ENCODE measurements at places on chromosomes 12 and 14. TPM values are rescaled to one million over a fixed set of nuclear protein-coding genes. Genes with fewer than 3 reads are reported as not detected.

- no peak for DNase-seq
Observed at GRCh38 chr12:24661657-24662096, 287.2 kb downstream of the BCAT1 start.

GRCh38 chr14:95557832-95558231 lies 23.0 kb downstream of the GLRX5 start:
- DNase-seq = no peak

- DNase-seq = no peak
Observed at GRCh38 chr14:61444215-61444768, 122.9 kb downstream of the PRKCH start.

- DNase-seq = no peak
Observed at GRCh38 chr12:113889891-113890581, 76.1 kb downstream of the RBM19 start.

DNA sequence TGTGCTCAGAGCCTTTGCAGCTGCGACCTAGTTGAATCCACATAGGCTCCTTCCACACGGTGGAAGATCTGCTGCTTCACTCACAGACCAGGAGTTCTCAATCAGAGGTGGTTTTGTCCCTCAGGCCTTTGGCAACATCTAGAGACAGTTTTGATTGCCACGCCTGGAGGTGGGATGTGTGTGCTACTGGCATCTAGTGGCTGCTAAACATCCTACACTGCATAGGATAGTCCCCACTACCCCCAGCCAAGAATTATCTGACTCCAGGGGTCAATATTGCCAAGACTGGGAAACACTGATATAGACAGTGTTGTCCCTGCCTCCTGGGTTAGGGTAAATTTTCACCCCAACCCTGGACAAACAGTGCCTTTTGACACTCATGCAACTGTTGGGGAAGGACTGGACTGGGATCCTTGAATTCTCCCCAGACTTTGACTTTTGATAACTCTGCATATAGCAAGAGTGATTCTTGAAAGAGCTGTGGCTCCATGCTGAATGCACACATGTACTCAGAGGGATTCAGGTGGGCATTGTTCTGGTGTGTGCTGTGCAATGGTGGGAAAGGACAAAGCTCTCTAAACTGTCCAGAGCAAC lies 39.8 kb downstream of the BAZ2A start:
- no peak for DNase-seq

- DNase-seq = no peak
Observed at GRCh38 chr14:61555056-61555838, 140.1 kb upstream of the HIF1A start.

DNA sequence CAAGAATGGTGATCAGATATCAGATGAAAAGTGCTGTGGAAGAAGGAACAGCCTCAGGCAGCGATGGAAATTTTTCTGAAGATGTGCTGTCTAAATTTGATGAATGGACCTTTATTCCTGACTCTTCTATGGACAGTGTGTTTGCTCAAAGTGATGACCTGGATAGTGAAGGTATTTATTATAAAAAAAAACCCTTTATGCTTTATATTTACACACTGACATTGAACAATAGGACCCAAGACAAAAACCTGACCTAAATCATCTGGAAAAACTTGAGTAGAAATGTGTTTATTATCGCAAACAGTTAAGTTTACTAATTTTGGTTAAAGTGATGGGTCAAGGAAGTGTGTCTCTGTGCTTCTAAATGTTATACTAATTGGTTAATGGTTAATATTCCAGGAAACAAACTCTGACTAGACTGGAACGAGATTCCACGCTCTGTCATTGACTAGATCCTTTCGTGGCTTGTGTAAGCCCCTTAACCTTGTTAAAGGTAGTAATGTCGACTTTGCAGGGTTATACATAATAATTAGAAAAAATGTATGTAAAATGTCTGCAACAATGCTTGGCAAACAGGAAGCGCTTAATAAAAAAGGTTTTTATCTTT lies 62.7 kb downstream of the LRRK2 start:
- DNase-seq = no peak

- no peak for DNase-seq
Observed at GRCh38 chr14:105665247-105665950, 139.0 kb downstream of the TMEM121 start.

GRCh38 chr14:83714151-83714550 lies 1815.8 kb upstream of the FLRT2 start:
- DNase-seq = no peak

DNA sequence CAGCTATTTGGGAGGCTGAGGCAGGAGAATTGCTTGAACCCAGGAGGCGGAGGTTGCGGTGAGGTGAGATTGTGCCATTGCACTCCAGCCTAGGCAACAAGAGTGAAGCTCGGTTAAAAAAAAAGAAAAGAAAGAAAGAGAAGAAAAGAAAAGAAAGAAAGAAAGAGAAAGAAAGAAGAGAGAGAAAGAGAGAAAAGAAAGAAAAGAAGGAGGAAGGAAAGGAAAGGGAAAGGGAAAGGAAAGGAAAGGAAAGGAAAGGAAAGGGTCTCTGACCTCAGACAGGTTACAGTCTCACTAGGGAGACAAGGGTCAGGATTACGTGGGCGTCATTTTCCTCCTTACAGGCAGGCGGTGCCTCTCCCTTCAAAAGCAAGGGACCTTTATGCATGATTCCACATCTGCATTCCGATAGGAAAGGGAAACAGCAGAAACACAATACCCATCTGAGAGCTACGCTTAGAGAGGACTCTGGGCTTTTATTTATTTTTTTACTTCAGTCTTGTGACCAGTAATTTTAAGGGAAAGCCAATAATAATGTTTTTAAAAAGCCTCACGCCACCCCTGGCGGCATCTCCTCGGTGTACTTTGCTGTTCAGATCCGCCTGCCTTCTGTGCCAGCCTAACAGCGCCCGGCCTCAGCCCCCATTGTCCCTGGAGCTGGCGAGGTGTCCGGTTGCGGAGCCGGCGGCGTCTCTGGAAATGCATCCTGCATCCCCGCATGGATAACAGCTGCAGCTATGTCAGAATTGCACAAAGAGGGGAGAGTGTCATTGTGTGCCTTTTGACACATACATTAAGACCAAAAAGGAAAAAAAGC lies 945 bp upstream of the HIP1R start:
- peak; percentile 57 for DNase-seq

- no peak for DNase-seq
Observed at GRCh38 chr12:2754208-2754607, 40.6 kb upstream of the FKBP4 start.

DNA sequence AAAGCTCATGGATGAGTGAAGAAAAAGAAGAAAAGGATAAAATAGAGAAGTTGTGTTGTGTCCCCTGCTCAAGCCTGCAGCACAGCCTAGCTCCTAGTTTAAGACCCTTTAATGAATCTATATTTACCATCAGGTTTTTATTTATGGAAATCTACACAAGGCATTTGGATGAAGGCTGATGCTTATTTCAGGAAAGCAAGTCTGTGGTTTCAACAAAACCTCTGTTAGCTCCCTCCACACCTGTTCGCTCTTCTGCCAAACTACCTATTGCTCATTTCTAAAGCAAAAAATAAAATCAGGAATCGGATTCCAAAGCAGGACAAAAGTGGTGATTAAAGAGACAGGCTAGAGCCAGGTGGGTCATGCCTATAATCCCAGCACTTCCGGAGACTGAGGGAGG lies 18.9 kb upstream of the MAP3K9 start:
- DNase-seq = no peak

GRCh38 chr14:34981743-34982420 lies 910 bp upstream of the SRP54 start:
- peak; percentile 24 for DNase-seq

DNA sequence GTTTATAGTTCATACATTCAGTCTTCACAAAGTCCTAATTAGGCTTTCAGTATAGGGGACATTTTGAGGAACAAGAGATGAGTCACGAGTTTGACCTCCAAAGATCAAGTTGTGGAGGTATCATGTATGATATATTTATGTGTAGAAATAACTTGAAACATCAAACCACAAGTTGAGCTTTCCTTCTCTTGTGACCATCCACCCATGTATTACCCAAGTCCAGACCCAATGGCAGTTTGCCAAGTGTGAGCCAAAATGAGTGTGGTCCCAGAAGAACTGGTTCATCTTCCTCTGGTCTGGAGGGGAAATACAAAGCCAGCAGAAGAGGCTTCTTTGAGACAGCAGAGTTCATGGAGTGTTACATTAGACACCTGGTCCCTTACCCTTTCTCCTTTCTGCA lies 104.9 kb downstream of the ATP23 start:
- no peak for DNase-seq

DNA sequence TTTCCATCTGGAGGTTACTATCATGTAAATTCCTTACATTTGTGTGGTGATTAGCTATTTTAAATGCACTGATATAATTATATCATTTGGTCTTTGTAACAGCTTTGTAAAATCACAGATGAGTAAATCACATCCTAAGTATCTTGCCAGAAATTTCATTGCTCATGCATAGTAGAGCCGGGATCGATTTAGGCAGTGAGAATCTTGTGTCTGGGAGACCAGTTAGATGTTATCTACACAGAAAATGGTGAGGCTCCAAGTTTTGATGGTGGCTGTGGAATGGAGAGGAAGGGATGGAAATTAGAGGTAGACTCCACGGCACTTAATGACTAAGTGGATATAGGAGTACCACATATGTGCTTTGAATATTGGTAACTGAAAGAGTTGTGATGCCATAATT lies 156.3 kb downstream of the MSRB3 start:
- DNase-seq = no peak

DNA sequence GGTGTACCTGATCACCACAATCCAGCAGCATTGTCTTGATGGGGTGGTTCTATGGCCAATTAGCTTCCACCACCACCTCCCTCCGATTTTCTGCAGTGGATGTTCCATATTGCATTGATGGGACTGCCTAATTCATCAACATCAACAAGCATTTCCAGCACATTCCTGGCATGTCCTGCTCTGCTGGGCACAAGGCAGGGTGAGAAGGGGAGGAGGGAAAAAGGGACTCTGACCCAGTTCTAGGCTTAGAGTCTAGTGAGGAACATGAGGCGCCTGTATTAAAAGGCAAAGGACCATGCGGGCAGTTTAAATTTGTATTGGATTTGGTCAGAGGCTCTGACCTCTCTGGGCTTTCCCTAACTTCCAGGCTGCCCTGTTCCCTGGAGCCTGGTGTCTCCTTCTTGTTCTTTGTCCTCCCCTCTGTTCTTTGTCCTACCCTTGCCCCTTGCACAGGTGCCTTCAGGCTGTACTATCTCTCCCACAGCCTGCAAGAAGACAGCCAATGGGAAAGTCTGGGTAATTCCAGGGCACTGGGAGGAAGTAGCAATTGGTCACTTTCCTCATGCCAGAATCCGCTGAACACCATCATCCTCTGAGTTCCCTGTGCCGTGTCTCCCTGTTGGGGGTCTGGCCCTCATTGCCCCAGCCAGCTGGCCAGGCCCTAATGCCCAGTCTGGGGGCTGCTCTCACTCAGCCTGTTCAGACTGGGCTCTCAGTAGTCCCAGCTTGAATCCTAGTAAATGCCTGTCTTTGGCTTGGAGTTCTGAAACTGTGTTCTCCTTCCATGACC lies 43.3 kb downstream of the TSPAN11 start:
- DNase-seq = no peak

DNA sequence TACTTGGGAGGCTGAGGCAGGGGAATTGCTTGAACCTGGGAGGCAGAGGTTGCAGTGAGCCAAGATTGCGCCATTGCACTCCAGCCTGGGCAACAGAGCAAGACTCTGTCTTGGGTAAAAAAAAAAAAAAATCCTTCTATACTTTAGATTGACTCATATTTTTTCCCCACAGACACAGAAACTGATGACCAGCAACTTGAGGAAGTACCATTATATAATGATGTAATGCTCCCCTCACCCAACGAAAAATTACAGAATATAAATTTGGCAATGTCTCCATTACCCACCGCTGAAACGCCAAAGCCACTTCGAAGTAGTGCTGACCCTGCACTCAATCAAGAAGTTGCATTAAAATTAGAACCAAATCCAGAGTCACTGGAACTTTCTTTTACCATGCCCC lies 24.3 kb upstream of the SNAPC1 start:
- DNase-seq = no peak

DNA sequence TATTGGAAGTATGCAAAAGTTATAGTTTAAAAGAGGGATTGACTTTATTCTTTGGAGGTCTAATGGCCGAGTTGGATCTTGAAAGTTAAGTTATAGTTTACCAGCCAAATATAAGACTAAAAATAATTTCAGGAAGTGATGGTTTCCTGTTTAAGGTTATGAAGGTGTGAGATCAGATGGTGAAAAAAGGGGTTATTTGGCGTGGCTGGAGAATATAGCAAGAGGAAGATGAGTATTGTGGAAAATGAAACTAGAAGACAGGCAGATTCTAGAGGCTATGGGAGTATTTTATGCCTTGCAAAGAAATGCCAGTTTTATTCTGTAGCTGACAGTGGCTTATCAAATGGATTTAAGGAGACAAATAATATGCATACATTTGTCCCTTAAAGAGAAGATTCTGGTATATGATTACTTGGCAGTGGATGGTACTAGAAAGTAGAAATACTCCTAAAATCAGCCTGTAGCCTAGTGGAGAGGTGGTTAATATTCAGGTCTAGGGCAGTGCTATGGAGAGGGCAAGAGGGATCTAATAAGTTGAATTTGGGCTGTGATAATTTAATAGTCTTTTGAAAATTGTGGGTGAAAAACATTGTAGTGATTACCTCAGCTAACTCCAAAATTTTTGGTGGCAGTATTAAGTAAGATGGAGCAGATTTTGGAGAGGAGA lies 1091.8 kb upstream of the ATXN7L3B start:
- DNase-seq = no peak

- no peak for DNase-seq
Observed at GRCh38 chr12:123659996-123660727, 10.8 kb upstream of the TCTN2 start.

- DNase-seq = peak; percentile 63
Observed at GRCh38 chr12:115872919-115873357, 404.6 kb downstream of the MED13L start.

GRCh38 chr12:117580015-117580717 lies 218.7 kb upstream of the NOS1 start:
- no peak for DNase-seq

GRCh38 chr14:61953602-61954001 lies 191.4 kb downstream of the SNAPC1 start:
- no peak for DNase-seq

- no peak for DNase-seq
Observed at GRCh38 chr12:55820679-55821078, 2.8 kb downstream of the ORMDL2 start.

GRCh38 chr12:50924439-50925341 lies 27.7 kb upstream of the HIGD1C start:
- DNase-seq = peak; percentile 94

- DNase-seq = no peak
Observed at GRCh38 chr12:56510786-56511185, 10.8 kb upstream of the RBMS2 start.

Gene FGF23
- total RNA-seq = not detected

Gene GRIP1
- total RNA-seq = 5.6 TPM

Gene TMEM263
- total RNA-seq = 22.9 TPM

Gene SERPINA3
- 1,011 TPM for total RNA-seq

Gene FGD4
- 15.3 TPM for total RNA-seq

Gene IAPP
- total RNA-seq = 11.8 TPM

Gene TMEM179
- 1.3 TPM for total RNA-seq

Gene TAMALIN
- 18.0 TPM for total RNA-seq

Gene C12orf50
- not detected for total RNA-seq

Gene TROAP
- total RNA-seq = 0.83 TPM

Gene KRT74
- total RNA-seq = not detected

Gene NR4A1
- total RNA-seq = 55.2 TPM

Gene PRB2
- not detected for total RNA-seq

Data from pancreas (tissue), 10 donors.